ENCODE measurements at places on chromosomes 2 and 18.

DNA sequence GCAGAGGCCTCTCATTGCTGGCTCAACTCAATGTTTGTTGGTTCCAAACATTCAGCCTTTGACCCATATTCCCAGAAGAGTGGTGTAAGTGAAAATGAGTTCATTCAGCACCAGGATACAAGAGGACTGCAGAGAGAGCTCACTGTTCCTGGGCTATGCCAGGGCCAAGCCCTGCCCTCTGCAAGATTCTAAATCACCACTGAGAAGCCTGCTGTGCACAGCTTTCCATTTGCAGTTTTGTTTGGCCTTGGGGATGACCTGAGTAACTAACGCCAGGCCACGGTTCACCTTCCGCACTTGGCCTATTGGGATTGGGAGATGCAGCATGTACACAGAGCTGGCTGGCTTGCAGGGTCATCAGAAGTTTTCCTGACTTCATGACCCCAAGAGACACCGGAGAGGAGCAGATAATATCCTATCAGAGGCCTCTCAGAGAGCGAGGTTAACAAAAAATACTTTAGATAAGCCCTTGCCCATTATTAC, 12.6 kb downstream of the GKN1 start:
- DNase-seq: no peak

- DNase-seq: no peak
These were observed 218.0 kb upstream of the OSR1 start for GRCh38 chr2:19576411-19576810.

GRCh38 chr2:106232638-106233349, 38.7 kb upstream of the UXS1 start:
- no peak for DNase-seq

- DNase-seq: no peak
These were observed 299.1 kb upstream of the NXPH2 start for GRCh38 chr2:139079311-139079710.

DNA sequence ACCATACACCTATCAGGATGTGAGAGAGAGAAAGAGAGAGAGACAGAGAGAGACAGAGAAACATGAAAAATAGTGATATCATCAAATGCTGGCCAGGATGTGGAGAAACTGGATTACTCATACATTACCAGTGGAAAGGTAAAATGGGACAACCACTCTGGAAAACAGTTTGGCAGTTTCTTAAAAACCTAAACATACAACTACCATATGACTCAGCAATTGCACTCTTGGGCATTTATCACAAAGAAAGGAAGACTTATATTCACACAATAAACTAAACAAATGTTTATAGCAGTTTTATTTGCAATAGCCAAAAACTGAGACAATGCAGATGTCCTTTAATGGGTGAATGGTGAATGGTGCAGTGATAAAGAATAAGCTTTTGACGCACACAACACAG, 29.1 kb downstream of the SLC4A3 start:
- DNase-seq: no peak
